ENCODE measurements at places on chromosomes 12 and 14.
A peak's percentile ranks its signal among the peaks of the same experiment; 100 is the strongest.

DNA sequence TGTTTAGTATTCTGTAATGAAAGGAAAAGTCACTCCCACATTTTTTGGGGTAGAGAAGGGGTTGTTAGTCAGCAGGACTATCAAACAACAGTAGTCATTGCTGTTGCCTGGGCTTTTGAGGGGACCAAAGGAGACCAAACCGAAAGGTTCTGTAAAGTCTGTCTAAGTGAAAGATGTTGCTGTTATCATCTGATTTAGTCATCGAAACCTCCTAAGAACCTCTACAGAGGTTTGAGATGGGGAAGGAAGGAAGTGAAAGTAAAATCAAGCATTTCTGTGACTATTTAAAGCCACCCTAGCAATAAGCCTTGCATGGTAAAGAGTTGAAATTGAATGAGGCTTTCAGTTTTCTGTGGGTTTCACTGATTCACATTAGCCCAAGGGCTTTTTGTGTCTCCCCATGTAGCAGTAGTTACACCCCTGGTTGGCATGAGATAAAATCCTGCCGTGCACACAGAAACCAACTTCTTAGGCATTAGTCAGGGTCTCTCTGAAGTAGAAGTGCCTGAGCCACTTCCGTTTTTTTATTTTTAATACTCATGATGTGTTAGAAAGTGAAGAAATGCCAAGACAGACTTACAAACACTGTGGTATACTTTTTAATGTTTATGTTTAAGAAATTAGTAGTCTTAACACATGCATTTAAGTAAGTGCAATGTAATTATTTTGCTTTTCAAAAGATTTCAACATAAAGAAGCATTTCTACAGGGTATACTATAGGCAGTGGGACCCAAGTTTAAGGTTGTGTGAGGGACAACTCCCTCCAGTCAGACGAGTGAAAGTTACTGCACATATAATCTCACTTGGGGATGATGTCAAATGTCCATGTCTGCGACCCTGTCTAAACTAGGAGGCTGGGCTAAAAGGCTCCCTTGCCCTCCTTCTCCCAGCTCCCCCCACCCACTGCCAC lies 50.4 kb downstream of the DYRK2 start:
- DNase-seq: peak; percentile 94

DNA sequence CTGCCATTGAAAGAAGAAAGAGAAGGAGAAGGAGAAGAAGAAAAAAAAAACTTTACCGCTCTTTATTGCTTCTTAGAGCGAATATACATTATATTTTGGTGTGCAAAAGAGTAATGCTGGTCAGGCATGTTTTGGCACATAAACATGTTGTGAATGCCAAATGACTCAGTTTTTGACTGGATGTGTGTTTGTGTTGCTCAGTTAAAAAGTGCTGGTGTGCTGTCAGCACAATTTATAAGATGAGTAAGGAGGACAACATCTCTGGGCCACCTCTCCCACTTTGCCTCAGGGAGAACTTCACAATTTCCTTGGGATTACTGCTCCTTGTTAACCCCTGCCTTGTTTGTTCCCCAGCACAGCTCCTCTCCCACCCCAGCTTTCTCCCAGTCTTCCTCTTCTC lies 584.8 kb downstream of the ETNK1 start:
- DNase-seq: no peak

- no peak for DNase-seq
Observed at GRCh38 chr12:127145241-127145928, 1121.6 kb upstream of the TMEM132C start.

DNA sequence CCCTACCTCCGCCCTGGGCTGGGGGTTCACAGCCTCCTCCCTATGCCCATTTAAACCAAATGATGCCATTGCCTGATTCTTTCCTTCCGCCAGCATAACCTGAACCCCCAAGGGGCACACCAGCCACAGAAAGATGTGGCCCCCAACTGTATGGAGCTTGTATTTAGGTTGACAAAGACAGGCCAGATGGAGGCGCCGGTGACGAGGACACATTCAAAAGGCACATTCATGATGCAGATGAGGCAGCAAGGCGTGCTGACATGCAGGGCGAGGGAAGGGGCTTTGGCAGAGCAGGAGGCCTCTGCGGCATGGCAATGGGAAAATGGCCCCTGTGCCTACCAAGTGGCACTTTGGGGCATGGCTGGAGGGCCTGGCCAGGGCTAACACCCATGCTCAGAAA lies 112.2 kb downstream of the RFLNA start:
- DNase-seq: no peak

GRCh38 chr12:100920493-100920892 lies 125.9 kb downstream of the ANO4 start:
- DNase-seq: no peak

DNA sequence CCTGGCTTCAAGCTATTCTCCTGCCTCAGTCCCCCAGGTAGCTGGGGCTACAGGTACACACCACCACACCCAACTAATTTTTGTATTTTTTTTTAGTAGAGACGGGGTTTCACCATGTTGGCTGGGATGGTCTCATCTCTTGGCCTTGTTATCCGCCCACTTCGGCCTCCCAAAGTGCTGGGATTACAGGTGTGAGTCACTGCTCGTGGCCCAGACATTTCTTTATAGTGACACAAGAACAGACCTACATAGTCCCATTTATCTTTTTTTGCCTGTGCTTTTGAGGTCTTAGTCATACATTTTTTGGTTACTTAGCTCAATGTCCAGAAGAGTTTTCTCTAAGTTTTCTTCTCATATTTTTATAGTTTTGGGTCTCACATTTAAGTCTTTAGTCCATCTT lies 247.4 kb downstream of the SYT10 start:
- DNase-seq: no peak

GRCh38 chr14:76498976-76499375 lies 123.0 kb downstream of the ESRRB start:
- DNase-seq: no peak

- DNase-seq: no peak
Observed at GRCh38 chr12:82426081-82426480, 67.8 kb downstream of the METTL25 start.

Data from SK-N-MC (cell line).